ENCODE measurements at places on chromosomes 3 and 15.

DNA sequence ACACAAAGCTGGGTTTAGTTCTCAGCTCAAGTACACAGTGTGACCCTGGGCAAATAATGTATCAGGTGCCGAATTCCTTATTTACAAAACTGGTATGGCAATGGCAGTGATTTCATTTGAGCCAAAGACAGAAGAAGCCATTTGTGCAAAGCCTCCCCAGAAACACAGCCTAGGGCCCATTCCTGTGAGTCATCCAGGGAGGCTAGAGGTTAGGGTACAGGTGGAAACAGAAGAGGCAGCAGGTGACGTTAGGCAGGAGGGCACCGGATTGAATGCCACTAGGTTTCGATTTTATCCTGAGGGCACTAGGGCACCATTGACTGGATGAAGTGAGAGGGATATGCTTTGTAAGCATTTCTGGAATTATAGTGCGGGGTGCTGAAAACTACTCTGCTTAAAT, 766.9 kb upstream of the NR2F2 start:
- peak; percentile 62 for DNase-seq

- no peak for DNase-seq
Observed at GRCh38 chr3:47079432-47079831, 84.5 kb downstream of the SETD2 start.

DNA sequence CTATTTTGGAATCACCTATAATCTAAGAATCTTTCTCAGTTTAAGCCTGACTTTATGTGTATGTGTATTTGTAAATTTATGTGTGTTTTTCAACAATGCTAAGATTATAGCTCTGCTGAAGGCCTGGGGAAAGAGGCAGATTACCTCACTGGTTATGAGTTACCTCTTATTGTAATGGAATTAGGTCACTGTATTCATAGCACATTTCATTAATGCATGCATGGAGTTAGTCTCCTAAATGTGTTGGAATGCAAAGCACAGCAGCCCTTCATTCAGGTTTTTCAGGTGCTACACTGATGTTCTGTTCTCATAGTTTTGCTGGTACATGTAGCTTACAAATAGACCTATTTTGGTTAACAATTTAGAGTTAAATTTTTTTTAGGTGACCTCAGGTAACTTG, 9.5 kb downstream of the GPR87 start:
- no peak for DNase-seq

DNA sequence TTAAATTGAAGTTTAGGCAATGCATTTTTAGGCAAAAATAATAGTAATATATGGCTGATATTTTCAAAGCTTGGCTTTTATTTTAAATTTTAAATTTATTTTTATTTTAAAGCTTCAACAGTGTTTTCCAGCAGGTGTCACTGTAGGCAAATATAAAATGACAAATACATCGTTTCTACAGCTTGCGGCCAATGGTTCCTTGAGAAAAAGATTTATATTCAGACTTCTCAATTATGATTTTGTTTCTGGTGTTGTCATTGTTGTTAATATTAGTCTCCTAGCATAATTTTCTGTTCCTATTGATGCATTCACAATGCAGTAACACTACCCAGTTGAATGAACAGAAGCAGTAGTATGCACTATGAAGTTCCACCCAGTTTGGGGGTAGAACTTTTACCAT, 220.7 kb upstream of the DNAJC19 start:
- no peak for DNase-seq

DNA sequence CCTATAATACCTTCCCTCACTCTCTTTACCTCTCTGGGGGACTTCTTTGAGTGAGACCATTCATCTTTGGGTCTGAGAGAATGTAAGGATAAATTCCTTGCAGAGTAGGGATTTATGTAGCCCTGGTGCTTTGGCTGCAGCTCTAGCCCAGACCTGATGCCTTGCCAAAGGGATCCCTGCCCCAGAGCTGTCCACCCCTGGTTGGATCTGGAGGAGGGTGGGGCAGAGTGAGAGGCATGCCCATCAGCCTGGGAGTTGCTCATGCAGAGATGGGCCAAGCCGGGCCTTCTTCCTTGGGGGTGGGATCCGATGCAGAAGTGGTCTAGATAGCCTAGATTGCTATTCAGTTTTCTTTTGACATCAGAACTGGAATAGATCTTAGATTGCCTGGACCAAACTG, 31.5 kb downstream of the RTP1 start:
- DNase-seq, result no peak

- DNase-seq, result peak; percentile 66
Observed at GRCh38 chr15:80870893-80871292, 91.7 kb downstream of the CEMIP start.

DNA sequence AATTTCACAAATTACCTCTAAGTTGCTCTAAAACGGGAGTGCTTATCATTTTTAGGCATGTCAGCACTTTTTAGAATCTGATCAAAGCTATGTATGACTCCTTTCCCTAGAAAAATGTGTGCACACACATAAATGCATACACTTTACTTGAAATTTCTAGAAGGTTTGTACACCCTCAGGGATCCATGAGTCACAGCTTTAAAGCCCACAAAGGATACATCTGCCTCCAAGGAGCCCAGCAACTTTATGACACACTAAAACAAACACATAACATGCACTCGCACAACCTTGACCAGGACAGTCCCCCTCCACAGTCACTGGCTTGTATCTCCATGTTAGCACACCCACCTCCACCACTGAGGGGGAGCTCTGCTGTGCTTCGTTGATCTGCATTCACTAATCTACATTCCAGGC, 722.0 kb upstream of the CFAP20DC start:
- peak; percentile 58 for DNase-seq

DNA sequence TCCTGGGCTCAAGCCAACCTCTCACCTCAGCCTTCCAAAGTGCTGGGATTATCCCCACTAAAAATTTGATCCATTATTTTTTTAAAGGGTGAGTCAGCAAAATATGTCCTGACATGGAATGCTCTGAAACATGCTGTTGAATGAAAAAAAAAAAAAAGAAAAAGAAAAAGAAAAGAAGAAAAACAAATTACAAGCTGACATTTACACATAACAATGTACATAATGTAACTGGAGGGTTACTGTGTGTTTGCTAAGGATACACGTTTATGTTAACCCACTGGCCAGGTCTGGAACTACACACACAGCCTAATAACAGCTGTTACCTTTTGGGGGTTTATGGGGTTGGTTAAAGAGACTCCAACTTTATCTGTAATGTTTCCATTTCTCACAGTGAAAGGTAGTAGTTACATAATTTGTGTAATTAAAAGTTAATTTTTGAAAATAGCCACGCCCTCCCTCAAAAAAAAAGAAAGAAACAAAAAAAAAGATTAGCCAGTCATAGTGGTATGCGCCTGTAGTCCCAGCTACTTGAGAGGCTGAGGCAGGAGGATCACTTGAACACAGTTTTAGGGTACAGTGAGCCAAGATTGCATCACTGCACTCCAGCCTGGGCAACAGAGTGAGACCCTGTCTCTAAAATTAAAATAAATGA, 3.1 kb upstream of the MESP2 start:
- no peak for DNase-seq

DNA sequence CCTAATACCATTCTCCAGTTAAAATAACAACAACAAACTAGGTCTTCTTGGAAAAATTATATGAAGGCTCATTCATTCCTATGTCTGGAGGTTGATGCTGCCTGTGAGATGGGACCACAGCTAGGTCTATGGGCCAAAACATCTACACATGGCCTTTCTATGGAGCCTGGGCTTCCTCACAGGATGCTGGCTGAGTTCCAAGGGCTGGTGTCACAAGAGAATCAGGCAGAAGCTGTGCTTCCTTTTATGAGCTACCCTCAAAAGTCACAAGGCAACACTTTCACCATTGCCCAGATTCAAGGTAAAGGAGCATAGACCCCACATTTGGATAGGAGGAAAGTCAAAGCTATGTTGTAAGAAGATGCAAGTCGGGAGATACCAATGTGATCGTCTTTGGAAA, 4.6 kb upstream of the RTP2 start:
- no peak for DNase-seq

GRCh38 chr3:114566767-114567166, 272.9 kb downstream of the TIGIT start:
- no peak for DNase-seq

DNA sequence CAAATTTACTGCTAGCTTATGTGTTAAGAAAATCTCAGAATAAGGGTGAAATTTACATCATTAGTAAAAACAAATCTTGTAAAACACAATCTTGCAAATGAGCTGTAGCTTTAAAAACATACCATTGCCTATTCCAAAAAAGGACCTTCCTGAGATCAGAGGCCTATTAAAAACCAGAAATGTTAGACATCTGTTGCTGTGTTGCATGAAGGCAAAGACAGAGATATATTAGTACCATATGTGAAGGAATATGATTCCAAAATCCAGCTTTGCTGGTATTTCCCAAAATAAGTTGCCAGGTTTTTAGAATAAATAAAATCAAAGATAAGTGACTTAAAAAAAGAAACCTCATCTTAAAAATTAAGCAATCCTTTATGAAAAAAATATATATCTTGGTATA, 504.1 kb upstream of the CDIN1 start:
- DNase-seq, result no peak

- peak; percentile 44 for DNase-seq
Observed at GRCh38 chr15:70236341-70237086, 138.8 kb upstream of the TLE3 start.

DNA sequence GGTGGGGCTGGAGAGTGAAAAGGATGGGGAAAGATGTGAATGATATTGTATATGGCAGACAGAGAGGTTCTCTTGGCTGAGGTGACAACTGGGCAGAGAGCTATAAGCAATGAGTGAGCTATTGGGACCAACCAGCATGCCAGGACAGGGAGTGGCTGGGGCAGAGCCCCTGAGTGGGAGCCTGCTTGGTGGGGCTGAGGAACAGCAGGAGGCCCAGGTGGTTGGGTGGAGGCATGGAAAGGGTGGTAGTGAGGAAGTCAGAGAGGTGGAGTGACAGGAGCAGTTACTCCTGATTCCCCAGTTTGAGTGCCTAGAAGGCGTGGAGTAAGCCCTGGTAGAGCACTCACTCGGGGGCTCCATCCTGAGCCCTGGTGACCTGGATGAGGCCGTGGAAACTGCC, 15.5 kb upstream of the TNFAIP8L3 start:
- no peak for DNase-seq

- DNase-seq, result no peak
Observed at GRCh38 chr15:85307687-85308045, 72.7 kb upstream of the AKAP13 start.

DNA sequence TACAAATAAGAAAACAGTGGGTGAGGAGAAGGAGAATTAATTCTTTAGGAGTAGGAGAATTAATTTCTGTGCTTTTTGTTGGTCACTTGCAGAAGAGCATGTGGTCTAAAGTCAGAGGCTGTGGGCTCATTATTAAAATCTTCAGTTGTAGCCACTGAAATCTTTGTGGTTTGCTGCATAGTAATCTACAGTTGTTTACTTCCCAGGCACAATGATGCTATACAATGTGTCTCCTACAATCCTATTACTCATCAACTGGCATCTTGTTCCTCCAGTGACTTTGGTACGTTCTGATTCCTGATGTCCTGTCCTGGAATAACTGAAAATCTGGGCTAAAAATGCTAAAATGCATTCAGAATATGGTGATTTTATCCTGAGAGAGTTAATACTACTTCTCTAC, 21.0 kb downstream of the IFT122 start:
- no peak for DNase-seq

- DNase-seq, result no peak
Observed at GRCh38 chr3:187012609-187013051, 82.3 kb downstream of the ST6GAL1 start.

DNA sequence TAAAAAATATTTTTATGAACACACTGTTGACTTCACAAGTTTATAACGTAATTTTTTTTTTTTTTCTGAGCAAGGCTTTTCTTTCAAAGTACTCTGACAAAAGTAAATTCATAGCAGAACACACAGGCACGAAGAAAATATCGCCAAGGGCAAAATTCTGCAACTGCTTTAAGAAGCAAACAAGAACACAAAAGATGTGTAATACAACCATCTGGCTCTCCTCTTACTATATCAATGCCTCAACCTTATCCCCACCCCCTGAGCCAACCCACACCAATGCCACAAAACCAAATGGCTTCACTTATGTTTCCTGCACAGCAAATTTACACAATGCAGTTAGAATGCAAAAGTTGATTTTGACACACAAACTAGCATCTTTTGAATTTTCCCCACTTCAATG, 274.2 kb downstream of the FOXP1 start:
- no peak for DNase-seq

- no peak for DNase-seq
Observed at GRCh38 chr3:79113876-79114275, 653.9 kb downstream of the ROBO1 start.

GRCh38 chr3:184176377-184177330, 2.0 kb downstream of the AP2M1 start:
- DNase-seq, result peak; percentile 99

- no peak for DNase-seq
Observed at GRCh38 chr3:153055217-153055616, 106.8 kb upstream of the RAP2B start.

- DNase-seq, result no peak
Observed at GRCh38 chr3:37905346-37905745, 43.7 kb downstream of the CTDSPL start.

DNA sequence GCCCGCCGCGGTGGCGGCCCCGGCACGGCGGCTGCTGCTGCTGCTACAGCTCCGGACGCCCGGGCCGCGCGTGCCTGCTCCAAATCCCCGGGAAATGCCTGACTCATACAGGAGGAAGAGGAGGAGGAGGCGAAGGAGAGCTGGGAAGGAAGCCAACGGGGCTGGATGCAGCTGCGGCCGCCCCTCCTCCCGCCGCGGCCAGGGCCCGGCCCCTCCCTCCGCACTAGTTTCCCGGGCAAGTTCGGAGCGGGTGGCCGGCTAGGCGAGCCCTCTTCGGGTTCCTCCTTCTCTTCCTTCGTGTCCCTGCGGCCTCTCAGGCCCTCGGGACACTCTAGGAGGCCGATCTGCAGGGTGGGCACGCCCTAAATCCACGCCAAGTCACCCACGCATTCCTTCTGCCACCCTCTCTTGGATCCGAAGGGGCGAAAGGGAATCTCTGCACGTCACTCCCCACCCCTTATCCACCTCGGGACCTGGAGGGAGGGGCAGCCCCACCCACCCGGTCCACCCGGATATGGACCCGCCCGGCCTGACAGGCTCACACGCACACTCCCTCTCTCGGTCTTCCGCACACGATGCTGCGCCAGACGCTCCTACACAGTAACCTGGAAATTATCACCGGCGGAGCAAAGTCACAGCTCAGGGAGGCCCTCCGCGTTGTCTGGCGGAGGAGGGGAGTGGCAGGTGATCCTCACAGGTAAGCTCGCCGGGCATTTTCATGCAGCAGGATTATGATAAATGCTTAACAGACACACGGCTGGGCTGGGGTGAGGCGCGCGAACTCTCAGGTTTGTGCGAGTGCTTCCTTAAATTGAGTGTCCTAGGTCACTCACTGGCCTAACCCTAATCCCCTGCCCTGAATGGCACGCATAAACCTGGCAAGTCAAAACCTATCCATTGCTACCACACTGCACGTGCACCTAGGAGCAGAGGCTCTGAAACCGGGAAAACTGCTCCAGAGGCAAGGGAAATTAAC, at the start of the genes OSBPL10 and ZNF860:
TSS of gene OSBPL10 (minus strand) at position 57 of the 976 bp plus-strand sequence. CDS start 83 bp downstream, outside the sequence.
TSS of gene ZNF860 (plus strand) at position 545 of the 976 bp plus-strand sequence. CDS start 7,330 bp downstream, outside the sequence.
- peak; percentile 93 for DNase-seq

DNA sequence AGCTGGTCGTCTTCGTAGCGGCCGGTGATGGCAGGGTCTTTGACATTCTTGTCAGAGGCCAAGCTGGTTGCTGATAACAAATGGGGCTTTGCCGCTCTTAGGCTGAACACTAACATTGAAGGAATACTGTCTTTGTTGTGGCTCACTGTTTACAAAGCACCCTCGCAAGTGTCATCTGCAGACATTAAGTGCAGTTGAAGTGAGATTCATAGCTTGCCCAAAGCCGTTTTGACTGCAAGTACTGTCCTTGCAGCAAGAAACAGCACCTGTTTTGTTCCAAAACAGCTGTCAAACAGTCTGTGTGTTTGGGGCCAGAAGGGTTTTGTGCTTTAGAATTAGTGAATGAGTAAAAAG, 568 bp downstream of the SENP2 start:
- DNase-seq, result no peak
